ENCODE measurements at places on chromosomes 1 and 21.

GRCh38 chr1:84303314-84303830, 1.9 kb downstream of the SAMD13 start:
- no peak for DNase-seq

DNA sequence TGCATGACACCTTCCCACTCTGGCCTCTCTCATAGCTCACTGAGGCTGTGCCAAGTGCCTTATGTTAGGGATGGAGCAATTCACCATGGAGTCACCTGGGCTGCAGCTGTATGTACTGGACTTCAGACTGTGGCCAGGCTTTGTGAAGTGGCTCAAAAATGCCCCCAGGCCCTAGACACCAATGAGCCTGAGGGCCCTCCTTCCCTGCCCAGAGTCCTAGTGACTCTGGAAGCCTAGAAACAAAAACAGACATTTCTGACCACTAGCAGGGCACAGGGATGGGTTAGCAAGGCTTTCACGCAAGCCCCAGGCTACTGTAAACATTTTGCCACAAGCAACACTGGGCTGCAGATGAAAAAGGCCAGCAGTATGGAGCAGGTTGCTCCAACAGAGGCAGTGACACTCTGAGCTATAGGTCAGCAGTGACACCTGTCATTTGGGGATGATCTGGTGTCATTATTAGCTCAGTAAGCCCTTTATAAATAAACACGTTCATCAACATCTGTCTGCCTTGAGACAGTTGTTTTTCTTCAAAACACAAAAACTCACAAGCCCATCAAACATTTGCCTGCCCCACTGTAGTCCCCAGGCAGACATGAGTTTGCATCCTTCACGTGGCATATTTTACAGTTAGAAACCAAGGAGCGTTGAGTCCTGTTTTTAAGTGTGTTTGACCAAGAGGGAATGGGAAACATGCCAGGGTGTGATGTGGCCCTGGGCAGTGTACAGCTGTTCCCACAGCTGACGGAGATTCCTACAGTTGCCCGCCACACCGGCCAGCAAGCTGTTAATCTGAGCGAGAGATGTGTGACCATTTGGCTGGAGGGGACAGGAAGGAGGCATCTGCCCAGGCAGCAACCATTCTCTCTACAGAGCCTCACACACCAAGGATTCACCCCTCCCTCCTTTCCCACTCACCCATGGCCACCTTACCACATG, 66.8 kb downstream of the KCNN3 start:
- DNase-seq: no peak

DNA sequence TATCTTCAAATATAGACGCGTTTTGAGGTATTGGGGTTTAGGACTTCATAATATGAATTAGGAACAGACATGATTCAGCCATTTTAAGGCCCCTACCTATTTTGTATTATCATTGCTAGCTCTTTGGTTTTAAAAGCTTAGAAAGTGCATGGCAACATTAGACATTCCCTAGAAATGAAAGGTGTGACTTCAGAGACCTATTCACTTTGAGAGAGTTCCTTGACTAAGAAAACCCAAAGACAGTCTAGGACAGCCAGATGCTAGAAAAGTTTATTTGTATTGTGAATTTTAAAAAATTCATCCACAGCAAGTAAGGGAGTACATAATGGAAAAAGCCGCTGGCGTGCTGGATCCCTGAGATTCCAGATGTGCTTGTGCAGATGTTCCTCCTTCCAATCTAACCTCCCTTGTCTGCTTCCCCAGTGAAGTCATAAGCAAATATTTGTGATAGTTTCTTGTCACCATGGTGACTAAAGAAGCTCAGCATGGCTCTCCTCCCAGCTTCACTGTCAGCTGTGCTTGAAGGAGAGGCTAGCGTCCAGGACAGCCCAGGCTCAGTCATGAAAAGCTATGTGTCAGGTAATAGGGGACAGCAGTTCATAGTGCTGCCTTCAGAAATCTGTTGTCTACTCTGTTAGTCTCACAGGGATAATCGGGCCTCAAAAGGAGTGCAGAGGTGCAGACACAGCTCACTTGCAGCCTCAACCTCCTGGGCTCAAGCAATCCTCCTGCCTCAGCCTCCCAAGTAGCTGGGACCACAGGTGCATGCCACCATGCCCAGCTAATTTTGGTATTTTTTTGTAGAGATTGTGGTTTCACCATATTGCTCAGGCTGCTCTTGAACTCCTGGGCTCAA, 34.8 kb downstream of the KPNA6 start:
- DNase-seq: peak; percentile 54

- no peak for DNase-seq
Observed at GRCh38 chr1:34262023-34262853, 85.5 kb downstream of the C1orf94 start.

DNA sequence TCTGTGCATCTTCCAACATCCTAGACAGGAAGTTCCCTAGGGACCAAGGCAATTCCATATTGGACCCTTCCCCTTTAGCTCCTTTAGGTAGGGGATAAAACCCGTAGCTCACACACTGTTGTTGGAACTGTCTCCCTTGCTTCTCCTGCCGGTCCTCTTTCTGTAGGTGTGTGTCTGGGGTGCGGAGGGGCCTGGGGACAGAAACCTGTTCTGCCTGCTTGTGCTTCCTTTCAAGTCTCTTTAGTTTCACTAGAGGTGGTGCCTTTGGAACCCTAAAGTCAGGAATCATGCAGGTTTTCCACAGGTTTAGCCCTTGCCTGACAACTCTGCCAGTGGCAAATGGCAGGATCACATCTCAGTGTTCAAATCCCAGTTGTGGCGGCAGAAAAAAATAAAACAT, 74.6 kb upstream of the PTGFRN start:
- DNase-seq: no peak

DNA sequence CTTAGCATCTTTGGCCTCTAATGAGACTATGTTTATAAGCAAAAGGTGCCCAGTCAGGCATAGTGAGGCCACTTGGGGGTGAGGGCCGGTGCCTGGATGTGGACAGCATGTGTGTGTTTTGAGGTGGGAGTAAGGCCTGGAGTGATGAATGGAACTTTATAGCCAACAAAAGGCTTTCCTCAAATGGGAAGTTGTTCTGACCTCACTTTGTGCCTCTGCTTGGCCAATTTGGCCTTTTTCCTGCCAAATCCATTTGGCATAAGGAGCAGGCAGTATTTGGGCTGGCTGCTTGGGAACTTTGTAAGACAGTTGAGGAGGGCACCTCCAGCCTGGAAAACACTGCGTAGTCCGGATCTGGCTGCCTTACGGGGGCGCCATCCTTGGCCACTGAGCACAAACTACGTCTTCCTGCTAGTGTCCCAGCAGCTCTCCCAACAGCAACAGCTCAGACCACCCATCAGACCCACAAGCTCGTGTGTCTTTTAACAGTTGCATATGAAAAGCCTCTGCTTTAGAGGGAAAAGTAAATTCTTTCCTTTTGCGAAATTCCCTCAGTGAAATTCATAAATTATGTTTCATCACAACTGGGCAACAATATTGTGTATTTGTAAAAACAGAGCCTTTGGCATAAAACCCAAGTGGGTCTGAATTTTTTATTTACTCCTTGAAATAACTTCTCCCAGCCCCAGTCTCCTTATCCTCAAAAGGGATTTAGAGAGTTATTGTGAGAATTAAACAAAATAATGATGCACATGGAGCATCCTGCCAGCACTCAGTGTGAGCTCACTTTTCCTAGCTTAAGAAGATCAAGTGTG, 322.9 kb downstream of the DISC1 start:
- DNase-seq: no peak

DNA sequence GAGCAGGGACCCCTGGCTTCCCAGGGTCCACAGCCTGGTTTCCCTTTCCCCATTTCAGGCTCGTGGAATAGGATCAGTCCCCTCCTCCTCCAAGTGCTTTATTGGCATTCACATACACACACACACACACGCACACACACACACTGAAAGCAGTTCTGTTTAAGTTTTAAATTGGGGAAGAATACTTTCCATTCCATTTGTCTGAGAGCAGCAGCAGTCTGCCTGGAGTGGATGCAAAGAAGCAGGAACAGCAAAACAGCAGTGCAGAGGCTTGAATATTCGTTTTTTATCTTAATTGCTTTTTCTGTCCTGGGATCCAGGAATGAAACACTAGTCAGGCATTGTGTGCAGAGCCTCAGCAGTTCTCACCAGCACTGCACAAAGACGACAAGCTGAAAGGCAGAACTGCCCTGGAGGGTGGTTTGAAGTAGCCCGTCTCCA, 7.1 kb downstream of the CYB561D1 start:
- peak; percentile 85 for DNase-seq
